CD4-positive, alpha-beta T cell (primary cell): ENCODE measurements at places on chromosomes 7 and 10. TPM values are rescaled to one million over a fixed set of nuclear protein-coding genes. Genes with fewer than 3 reads are reported as not detected.

Gene MCMBP
- total RNA-seq, result 14.6 TPM

Gene CRHR2
- not detected for total RNA-seq

Gene RBM20
- total RNA-seq, result 1.1 TPM

Gene LRRN3
- 3.8 TPM for total RNA-seq

Gene CARD11
- total RNA-seq, result 118 TPM

Gene SFRP5
- not detected for total RNA-seq

Gene ITIH5
- total RNA-seq, result not detected

Gene NACAD
- total RNA-seq, result 0.08 TPM

- no peak for DNase-seq
Measured at GRCh38 chr7:46939089-46939488, 642.8 kb downstream of the TNS3 start.

DNA sequence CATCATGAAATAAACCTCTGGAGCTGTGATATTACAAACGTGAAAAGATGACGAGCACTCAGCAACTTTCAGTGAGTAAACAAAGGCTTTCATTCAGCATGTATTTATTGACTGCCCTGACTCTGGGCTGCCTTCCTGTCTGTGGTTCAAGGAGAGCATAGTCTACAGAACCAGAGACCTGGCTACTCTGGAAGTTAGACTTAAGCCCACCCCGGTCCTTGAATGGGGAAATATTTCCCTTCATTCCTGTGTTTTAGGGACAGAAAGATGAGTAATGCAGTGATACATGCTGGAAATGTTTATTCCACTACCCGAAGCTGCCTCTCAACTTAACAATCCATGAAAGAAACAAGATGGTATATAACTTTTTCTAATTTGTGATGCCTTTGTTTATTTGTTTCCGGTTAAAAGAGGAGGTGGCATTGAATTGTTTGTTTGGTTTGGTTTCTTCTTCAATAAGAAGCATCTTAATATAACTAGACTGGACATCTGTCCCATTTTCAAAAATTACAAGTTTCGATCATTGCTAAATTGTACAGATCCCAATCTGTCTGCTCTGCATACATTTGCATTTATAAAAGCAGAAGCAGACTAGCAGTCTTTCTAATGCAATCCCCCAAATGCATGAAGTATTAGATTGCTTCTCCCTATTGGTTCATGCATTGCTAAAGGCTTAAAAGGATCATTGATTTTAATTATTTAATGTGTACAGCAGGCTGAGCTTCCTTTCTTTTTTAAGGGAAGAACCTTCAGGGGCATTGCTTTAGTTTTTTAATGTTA, 57.7 kb downstream of the TRUB1 start:
- DNase-seq, result no peak

GRCh38 chr10:17673471-17674061, 29.6 kb downstream of the STAM start:
- DNase-seq, result no peak

DNA sequence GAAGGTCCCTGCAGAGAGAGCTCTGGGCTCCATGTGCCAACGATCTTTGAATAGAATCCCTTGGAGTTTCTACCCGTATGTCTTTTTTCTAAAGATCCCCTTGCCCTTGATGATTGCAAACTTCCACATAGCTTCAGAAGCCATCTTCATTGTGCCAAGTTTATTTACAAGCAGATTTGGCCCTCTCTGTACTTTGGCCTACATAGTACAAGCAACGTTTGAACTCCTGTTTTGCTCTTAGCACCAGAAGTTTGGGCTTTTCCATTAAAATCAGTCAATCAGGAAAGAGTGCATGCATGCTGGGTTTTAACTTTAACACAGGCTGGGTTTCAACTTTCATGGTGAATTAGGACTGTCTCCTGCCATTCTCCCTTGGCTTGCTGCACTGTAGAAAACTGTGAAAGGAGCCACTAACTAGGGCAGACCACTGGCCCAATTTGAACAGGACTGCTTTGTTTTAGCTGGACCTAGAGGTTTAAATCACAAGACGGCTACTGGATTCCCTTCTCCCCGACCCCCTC, 557.6 kb upstream of the GALNT17 start:
- no peak for DNase-seq

GRCh38 chr7:101225650-101226049, 7.7 kb downstream of the ZNHIT1 start:
- DNase-seq, result no peak

DNA sequence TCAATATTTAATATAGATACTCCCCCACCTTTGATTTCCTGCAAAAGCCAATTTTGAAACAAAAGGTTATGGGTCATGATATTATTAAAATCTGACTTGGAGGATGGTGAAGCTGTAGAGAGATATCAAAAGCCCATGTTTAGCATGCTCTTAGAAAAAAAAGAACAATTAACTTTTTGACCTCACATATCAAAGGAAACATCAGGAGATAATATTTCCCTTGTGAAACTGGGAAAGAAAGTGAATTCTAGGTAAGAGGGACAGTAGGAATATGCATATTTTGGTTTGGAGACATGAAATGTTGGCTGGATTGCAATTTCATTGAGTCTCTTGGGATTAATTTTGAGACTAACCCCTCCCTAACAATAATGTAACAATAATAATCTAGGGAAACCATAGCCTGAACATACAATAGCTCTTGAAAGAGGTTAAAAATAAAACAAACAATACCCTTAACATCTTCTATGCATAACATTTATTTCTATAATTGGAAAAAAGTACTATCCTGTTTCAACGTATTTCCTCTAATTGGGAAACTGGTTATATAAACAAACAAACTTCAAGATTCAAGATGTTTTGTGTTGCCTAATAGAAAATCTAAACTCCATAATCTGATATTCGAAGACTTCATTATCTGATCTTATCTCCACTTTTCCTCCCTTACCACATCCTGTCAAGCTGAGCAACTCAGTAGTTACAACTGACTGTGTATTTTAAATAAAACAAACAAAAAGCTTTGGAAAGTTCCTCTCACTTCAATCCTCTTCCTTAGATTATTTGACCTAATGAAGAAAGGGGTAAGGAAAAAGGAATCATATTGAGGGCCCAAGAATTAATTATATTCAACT, 14.8 kb downstream of the TMEM26 start:
- DNase-seq, result no peak

GRCh38 chr7:120582916-120583315, 275.0 kb downstream of the TSPAN12 start:
- no peak for DNase-seq

DNA sequence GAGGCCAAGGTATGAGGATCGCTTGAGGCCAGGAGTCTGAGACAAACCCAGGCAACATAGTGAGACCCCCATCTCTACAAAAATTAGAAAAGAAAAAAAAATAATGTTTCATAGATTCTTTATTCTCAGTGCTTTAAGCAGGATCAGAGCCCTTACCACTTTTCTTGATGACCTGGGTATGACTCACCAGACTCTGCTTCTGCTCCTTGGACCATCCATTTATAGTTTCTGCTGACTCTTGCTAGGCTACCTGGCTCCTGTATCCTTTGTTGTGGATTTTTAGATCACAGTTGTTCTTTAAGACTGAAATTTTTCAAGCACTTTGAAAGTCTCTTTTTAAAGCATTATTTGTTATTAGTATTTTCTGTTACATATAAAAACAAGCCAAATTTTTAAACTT, 411.1 kb downstream of the GFRA1 start:
- no peak for DNase-seq

- DNase-seq, result no peak
Measured at GRCh38 chr7:121878918-121879464, 6.0 kb downstream of the PTPRZ1 start.

DNA sequence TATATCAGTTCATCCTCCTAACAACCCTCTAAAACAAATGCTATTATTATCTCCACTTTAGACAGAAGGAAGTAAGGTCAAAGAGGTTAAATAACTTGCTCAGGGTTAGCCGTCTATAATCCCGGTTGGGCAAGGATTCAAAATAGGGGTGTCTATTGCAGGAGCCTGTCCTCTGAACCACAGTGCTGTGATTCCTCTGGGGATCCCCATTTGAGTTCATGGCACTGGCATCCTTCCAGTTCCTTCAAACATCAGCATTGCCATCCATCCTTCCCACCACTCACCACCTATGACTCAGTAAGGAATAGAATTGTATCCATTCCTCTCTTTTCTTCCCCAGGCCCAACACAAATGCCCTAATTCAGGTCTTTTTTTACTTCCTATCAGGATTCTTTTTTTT, 25.6 kb downstream of the HPS6 start:
- DNase-seq, result no peak

- DNase-seq, result no peak
Measured at GRCh38 chr10:98309366-98310355, 41.7 kb upstream of the LOXL4 start.

DNA sequence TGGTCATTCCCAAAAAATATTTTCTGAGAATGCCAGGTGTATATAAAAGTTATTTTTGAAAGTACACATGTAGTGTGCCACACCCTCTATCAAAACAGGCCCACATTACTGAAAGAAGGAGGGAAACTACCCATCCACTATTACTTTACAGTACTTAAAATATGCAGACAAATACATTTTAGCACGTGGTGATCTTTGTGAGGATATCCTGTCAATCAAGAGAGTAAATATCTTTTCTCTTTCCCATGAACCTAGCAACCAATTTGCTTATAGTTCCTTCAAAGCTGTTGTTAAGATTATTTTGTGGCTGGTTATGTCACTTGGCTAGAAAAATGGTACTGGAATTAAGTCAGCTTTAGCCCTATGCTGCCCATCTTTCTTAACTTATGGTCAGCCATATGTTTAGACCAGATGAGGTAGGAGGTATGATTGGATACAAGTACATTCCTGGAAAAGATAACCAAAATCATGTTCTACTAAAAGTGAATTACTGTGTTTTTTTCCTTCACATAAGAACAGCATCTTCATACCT, 70.1 kb downstream of the AUTS2 start:
- DNase-seq, result no peak

GRCh38 chr10:102120991-102121738, 997 bp upstream of the LDB1 start:
- DNase-seq, result no peak

DNA sequence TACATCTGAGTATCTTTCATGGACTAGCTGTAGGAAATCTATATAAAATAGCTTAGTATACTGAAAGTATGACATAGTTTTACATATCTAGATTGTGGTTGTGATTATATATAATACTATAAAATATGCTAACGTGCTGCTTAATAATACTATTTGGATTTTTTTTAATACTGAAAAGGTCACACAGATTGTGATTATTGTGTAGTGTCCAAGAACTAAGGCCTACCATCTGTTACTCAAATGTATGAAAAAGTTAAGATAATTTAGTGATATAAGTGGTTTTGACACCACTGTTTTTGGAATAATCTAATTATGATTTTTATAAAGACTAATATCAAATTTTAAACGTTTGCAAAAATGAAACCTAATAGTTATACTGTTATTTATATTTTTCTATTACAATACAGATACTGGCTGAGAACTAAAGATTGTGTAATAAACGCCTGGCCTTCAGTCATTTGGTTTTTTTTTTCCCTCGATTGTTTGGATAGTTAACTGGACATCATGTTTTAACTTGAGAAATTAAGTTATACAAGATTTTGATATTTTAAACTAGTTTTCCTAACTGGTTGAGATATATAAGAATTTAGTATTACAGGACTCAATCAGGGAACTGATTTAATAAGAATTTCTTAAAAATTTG, 12.6 kb downstream of the PTEN start:
- DNase-seq, result no peak

GRCh38 chr7:49125246-49125645, 200.9 kb downstream of the CDC14C start:
- DNase-seq, result no peak

GRCh38 chr7:146002431-146003078, 114.0 kb upstream of the CNTNAP2 start:
- no peak for DNase-seq

DNA sequence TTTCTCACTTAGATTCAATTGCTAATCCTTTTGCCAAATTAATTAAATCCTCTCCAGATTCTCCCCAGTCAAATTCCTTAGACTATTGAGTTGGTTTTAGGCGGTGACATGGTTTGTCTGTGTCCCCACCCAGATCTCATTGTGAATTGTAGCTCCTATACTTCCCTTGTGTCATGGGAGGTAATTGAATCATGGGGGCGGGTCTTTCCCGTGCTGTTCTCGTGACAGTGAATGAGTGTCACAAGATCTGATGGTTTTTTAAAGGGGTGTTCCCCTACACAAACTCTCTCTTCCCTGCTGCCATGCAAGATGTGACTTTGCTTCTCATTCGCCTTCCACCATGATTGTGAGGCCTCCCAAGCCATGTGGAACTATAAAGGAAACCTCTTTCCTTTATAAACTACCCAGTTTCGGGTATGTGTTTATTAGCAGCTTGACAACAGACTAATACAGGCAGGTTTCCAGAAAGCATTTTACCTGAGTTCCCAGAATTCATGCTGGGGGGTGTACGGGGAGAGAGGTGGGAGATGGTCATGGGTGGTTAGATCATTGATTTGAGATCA, 44.7 kb upstream of the GARS1 start:
- DNase-seq, result peak; percentile 27

GRCh38 chr10:84935772-84936171, 607.4 kb downstream of the CCSER2 start:
- DNase-seq, result no peak

- DNase-seq, result no peak
Measured at GRCh38 chr7:79084423-79084822, 369.0 kb downstream of the MAGI2 start.

DNA sequence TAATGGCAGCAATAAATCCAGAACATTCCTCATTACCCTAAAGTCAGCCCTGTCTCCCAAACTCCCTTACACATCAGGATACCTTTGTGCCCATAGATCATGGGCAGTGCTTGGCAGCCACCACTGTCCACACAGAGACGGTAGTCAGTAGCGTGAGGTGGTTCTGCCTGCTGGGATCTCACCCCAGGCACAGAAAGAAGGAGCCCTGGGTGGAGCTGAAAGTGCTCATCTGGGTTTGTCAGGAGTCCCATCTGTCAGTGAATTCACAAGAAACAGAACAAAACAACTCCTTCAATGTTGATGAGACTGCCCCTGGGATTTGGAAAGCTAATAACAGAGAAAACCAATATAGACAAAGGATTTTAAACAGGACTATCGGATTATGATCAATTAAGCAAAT, 90.2 kb upstream of the PRSS58 start:
- DNase-seq, result no peak

DNA sequence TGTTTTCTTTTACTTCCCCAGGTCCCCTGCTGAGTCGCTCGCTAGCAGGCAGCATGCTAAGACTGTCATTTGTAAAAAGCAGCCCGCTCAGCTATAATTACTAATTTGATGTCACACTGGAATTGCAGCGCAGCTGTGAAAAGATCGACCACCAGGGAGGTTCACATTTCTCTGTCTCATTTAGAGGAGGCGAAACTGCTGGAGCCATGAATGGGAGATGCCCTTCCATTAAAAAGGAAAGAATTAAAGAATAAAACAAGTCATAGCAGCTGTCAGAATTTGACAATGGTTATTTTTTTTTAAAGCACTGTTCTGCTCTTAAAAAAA, 153.5 kb downstream of the PIP4K2A start:
- no peak for DNase-seq

DNA sequence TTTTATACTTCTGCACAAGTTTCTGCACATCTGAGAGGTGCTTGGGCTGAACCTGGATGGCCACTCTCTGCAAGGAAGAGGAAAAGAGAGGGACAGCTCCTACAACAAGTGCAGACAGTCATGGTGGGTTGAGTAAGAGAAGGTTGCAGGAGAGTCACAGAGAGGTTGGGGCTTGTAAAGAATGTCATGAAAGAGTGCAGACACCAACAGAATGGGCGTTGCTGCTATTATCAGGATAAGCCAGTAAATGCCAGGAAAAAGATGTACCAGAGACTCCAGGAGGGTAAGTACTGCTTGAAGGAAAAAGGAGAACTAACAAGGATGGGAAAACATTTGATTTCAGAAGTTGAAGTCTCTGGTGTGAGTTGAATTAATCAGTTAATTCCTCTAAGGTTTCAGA, 77.8 kb upstream of the NRP1 start:
- no peak for DNase-seq

GRCh38 chr7:155187061-155187785, 110.5 kb upstream of the INSIG1 start:
- no peak for DNase-seq
